NCI-H187 (cell line): ENCODE measurements at places on chromosomes 7 and 10.
A peak's percentile ranks its signal among the peaks of the same experiment; 100 is the strongest.

GRCh38 chr7:114130866-114131265 is 212.1 kb upstream of the PPP1R3A start:
- no peak for DNase-seq

- no peak for DNase-seq
Measured at GRCh38 chr10:59713196-59713821, 3.7 kb upstream of the SLC16A9 start.

- no peak for DNase-seq
Measured at GRCh38 chr10:33975481-33975880, 641.0 kb upstream of the NRP1 start.

- DNase-seq = no peak
Measured at GRCh38 chr10:61855771-61856170, 45.7 kb upstream of the ARID5B start.

GRCh38 chr10:106609470-106610266 is 554.8 kb downstream of the SORCS1 start:
- DNase-seq = no peak

DNA sequence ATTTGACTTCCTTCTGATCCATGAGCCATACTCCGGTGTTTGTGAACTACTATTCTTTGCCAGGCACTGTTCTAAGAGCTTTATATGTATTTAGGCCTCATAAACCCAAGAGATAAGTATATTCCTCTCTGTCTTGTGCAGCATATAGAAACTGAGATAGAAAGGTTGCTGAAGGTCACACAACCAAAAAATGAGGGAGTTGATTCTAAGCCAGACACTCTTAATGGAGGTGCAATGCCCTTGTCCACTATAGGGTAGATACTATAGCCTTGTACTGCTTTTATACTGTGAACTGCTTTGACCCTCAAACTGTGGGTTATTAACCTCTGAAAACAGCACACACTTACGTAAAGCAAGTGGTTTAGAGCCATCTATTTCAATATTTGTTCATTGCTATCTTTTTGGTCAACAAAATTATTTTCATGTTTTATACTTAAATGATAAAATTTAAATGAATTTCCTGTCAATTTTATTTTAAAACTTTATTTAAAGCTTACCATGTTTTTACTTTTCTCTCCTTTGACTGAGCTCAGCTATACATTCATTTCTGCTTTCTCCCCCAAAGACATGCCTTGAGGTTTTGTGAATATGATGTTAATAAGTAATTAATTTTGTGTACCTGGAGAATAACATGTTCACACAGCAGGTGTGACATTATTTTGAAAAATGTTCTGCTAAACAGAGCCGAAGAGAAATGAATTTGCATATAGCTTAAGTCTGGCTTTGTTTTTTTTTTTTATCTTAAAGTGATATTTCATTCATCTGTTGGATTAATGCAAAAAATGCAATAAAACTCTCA is 687.3 kb downstream of the DNAJB9 start:
- no peak for DNase-seq

- DNase-seq = no peak
Measured at GRCh38 chr10:60963441-60964256, 19.7 kb upstream of the RHOBTB1 start.

- no peak for DNase-seq
Measured at GRCh38 chr7:84085147-84085546, 109.4 kb downstream of the SEMA3A start.

GRCh38 chr7:152313831-152314604 is 121.8 kb downstream of the KMT2C start:
- DNase-seq = no peak

DNA sequence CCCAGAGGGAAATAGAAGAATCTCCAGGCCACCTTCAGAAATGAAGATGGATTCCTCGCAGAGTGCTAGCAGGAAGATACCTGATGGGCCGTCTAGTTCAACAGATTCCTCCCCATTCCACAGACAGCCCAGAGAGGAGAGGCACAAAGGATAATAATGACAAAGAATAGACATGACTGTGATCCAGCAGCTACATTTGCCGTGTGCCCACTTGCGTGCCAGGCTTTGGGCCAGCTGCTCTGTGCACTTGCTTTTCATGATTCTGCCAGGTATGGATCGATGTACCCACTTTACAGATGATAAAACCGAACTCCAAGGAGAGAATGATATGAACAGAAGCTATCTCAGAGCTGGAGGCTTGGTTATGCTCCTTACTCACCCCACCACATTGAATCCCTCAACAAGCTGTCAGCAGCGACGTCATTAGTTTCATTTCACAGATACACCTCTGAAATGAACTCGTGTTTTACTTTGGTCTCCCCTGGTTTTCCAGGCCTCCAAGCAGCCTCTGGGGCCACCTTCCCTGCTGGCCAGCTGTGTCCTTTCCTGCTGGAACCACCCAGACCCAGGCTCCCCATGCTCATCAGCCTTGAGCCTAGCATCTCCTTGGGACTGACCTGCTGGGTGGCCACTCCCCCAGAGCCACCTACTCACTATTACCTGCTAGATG is 11.9 kb upstream of the WDFY4 start:
- DNase-seq = no peak

DNA sequence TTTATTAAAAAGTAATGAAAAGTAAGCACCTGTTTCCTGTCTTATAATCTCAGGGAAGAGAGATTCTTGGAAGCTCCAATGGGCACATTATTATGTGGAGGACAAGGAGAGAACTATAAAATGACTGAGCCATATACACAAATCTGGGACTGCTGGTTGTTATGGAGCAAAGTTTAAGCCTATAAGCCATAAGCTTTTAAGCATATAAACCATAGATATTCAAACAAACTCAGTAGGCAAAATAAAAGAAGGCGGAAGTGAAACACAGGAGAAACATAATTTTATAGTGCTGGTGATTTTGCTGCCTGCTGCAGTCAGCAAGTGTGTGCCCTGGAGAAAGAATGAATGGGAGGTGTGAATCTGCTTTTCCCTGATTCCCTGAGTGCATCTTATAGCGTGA is 274.4 kb downstream of the KIF20B start:
- DNase-seq = no peak

- DNase-seq = no peak
Measured at GRCh38 chr7:82678716-82679115, 235.1 kb upstream of the CACNA2D1 start.

GRCh38 chr10:130282492-130283218 is 146.5 kb downstream of the GLRX3 start:
- no peak for DNase-seq

GRCh38 chr7:9796241-9796640 is 1177.4 kb upstream of the PHF14 start:
- DNase-seq = no peak

- no peak for DNase-seq
Measured at GRCh38 chr10:48705401-48705938, 20.8 kb downstream of the WDFY4 start.

DNA sequence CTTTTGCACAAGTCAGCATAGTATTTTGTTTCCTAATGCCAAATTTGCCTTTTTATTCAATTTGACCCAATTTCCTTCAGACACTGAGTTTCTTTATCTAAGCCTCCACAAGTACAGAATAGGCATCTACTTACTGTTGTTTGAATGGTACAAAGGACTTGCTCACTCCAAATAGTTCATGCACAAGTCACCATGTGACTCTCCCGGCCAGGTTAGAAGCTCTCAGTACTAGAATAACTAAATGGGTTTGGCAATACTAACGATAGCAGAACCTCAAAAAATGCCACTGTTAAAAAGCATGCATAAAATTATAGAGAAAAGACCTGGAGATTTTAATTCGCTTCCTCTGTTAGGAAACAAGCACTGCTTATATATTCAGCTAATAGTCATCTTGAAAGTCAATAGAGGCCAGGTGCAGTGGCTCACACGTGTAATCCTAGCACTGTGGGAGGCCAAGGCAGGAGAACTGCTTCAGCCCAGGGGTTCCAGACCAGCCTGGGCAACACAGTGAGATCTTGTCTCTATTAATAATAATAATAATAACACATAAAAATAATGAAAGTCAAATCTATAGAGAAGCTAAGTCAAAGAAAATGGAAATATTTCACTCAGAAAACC is 335.8 kb upstream of the MBL2 start:
- no peak for DNase-seq

DNA sequence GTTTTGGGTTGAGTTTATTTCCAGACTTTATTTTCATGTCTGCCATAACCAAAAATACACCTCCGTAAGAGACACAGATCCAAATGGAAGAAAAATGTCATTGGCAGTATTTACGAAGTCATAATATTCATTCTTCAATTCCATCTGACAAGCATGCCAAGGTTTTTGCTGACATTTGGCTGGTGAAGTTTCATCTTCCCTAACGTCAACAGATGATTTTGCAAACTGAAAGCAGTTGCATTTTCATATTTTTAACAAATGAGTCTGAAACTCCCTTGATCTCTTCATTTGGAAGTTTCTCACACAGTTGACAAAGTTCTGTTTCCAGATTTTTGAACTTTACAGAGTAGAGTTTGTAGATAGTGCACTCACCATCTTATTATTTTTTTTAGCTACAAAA is 114.5 kb downstream of the CALN1 start:
- DNase-seq = no peak

GRCh38 chr7:133682364-133683181 is 429.7 kb downstream of the EXOC4 start:
- DNase-seq = peak; percentile 74

DNA sequence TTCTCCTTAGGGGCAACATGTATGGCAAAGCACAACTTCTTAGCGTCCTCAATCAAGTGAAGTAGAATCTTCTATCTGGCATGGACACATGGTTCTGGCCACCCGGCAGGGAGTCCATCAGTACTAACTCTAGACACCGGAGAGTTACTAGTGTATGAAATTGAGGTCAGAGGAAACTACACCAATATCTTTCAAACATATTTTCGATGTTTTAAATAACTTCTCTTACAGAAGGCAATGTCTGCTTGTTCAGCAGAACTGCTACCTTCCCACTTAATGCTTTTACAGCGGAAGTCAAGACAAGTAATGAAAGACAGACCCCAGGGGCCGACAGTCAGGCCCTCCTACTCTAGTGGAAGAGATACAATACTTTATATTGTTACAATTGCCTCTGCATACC is 89.9 kb downstream of the RNF216 start:
- DNase-seq = no peak

- no peak for DNase-seq
Measured at GRCh38 chr10:36488579-36488978, 636.8 kb upstream of the ANKRD30A start.

- DNase-seq = no peak
Measured at GRCh38 chr10:86311190-86311589, 55.4 kb downstream of the GRID1 start.

DNA sequence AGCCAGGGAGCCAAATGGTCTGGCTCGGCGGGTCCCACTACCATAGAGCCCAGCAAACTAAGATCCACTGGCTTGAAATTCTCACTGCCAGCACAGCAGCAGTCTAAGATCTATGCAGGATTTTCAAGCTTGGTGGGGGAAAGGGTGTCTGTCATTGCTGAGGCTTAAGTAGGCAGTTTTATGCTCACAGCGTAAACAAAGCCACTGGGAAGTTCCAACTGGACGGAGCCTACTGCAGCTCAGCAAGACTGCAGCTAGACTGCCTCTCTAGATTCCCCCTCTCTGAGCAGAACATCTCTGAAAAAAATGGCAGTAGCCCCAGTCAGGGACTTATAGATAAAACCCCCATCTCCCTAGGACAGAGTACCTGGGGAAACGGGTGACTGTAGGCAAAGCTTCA is 277.6 kb upstream of the PHF14 start:
- DNase-seq = no peak

DNA sequence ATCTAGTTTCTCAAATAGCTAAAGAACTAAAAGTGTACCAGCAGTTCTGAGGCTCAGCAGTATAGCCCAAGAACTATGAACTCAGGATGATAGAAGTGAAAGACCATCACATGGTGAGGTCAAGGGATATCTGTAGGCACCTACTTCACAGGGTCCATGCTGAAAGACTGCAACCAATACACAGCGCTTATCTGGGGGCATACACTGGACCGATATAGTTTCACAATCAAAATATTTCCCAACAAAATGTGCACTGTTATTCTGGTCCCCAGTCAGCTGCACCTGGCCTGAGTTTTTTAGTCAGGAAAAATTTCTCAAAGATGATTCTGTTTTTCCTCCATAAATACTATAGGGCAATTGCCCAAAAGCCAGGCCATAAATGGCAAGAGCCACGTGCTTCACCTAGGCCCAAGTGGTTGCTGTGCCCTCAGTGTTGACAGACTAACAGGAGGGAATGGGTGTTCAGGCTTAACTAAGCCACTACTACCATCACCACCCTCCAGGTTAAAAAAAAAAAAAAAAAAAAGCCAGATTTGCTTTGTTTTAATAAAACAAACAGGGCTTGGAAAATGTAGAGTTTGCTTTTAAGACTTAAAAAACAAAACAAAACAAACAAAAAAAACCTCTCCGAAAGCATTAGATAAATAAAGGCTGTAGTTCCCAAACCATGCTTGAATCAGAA is 58.5 kb downstream of the OGDH start:
- DNase-seq = no peak

DNA sequence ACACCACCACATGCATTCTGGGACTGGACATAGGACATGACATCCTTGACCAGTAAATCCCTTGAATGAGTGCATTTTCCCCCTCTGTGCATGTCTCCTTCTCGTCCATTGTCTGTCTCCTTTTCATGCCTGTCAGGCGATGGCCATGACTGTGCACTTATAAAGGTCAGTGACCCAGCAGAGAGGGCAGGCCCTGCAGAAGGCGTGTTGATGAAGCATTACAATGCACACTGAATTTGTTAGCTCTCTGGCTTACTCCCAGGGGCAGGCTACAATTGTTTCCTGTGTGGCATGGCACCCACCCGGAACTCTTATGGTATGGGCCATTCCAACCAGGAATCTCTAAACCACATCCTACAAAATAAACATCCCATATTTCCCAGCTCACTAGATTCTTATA is 71.1 kb downstream of the SAMD9 start:
- DNase-seq = no peak

GRCh38 chr10:47278720-47279119 is 21.3 kb upstream of the GDF10 start:
- no peak for DNase-seq

DNA sequence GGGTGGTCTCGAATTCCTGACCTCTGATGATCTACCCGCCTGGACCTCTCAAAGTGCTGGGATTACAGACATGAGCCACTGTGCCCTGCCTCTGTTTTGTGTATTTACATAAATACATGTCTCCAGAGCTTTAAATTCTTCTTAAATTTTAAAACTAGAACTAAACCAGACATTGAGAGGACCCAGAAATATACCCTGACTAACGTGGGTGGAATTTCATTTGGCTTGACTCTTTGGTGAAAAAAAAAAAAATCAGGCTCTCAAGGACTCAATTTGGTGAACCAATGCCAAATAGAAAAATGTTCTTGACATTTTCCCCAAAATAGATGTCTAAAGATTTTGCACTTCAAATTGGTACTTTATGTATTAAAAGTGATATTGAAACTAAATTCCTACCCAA is 16.6 kb upstream of the FAS start:
- no peak for DNase-seq

GRCh38 chr10:69074532-69074931 is 13.4 kb upstream of the SRGN start:
- no peak for DNase-seq

DNA sequence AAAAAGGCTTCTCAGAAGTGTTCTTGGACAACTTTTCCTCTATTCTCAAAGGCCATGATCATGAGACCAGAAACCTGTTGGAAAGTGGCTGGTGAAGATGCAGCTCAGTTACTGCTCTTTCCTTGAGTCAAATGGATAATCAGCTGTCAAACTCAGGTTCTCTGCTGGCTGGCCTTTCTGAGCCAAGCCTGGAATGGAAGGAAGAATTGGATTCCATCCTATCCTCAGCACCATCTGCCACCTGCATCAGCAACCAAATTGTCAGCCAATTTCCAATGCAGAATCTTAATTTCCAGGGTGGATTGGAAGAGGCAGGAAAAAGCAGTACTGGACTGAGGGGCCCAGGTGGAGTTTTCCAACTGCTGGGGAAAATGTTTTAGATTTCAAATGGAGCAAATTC is 631.7 kb downstream of the KCNMA1 start:
- DNase-seq = no peak
